ENCODE measurements at places on chromosomes 2 and 18.

- peak; percentile 48 for DNase-seq
Measured at GRCh38 chr2:190679813-190680591, 31.1 kb downstream of the NAB1 start.

DNA sequence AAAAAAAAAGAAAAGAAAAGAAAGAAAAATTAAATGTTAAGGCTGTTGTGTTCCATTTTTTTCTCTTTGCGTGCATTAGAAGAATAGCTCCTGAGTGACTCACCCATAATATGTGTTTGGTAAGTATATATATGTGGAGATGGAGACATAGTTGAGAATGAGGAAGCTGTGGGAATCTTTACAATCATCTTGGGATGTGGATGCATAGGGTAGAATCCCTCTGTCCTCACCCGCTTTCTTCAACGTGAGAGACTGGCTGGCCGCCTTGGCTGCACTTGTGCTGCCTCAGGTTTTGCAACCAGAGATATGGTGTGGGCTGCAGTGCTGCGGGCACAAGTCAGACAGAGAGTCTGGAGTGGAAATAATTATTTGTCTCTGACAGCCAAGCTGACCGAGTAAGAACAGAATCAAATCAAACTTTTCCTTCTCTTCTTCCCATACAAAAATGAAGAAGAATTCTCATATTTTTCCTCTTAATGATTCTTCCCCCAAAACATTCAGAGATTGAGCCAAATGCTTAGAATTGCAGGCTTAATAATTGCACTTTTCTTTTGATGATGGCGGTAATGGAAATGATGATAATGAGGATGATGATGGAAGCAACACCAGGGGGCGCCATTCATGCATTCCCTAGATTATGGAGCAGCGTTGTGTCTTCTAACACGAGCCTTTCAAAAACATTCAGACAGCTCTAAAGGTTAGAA, 48.5 kb downstream of the SERPINB7 start:
- peak; percentile 56 for DNase-seq

DNA sequence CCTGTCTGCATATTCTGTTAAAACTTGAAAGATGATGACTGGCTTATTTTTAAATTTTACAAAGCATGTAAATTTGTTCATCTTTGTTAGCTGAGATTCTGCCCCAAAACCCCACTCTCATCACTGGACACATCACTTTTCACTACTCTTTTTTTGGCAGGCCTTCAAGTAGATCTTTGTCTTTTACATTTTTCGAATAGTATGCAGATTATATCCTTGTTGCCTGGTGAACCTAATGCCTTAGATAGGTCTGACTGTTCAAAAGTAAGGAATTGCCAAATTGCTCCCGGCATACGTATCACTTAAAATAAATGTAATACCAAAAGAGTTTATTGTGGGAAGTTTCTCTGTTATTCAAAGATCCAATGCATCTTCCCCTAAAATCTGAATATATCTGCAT, 303.3 kb downstream of the XIRP2 start:
- DNase-seq = no peak

- no peak for DNase-seq
Measured at GRCh38 chr2:133241224-133241571, 327.1 kb downstream of the NCKAP5 start.

- DNase-seq = no peak
Measured at GRCh38 chr2:222296911-222297599, 1.7 kb downstream of the PAX3 start.

GRCh38 chr18:2395427-2396161, 175.7 kb downstream of the METTL4 start:
- DNase-seq = no peak

All from erythroblast (primary cell).